ENCODE measurements at places on chromosomes 16 and 17. TPM values are rescaled to one million over a fixed set of nuclear protein-coding genes. Genes with fewer than 3 reads are reported as not detected.

Gene SLC2A4
- not detected for total RNA-seq

Gene ABCA10
- 0.69 TPM for total RNA-seq

Gene TBKBP1
- 9.6 TPM for total RNA-seq

Gene CDH13
- 293 TPM for total RNA-seq

Data from smooth muscle cell of the umbilical artery (primary cell).